Activated T-helper 1 cell treated with Interleukin-2 at 50 U/mL for 16 hours (primary cell): ENCODE measurements at places on chromosomes 5 and 9.

- DNase-seq: no peak
Measured at GRCh38 chr5:78799266-78800017, 150.9 kb upstream of the LHFPL2 start.

GRCh38 chr9:112838342-112838741 is 52.3 kb downstream of the SLC46A2 start:
- no peak for DNase-seq

- no peak for DNase-seq
Measured at GRCh38 chr5:89087551-89088318, 204.8 kb upstream of the MEF2C start.

DNA sequence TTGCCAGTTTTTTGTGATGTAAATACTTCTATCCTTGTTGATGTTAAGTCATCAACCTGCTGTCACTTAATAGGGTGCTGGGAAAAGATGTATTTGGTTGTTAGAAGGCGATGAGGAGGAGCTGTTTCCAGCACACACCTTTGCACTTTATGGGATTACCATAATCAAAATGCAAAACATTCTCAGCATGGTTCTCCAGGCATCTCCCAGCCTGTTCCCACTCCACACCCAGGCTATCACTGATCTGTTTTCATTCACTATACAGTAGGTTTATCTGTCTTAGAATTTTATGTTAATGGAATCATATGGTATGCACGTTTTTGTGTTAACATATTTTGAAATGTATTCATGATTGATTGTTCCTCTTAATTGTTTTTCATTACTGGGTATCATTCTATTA is 35.9 kb downstream of the PCSK5 start:
- DNase-seq: no peak

GRCh38 chr9:5557606-5558587 is 47.6 kb downstream of the PDCD1LG2 start:
- DNase-seq: peak; percentile 22

DNA sequence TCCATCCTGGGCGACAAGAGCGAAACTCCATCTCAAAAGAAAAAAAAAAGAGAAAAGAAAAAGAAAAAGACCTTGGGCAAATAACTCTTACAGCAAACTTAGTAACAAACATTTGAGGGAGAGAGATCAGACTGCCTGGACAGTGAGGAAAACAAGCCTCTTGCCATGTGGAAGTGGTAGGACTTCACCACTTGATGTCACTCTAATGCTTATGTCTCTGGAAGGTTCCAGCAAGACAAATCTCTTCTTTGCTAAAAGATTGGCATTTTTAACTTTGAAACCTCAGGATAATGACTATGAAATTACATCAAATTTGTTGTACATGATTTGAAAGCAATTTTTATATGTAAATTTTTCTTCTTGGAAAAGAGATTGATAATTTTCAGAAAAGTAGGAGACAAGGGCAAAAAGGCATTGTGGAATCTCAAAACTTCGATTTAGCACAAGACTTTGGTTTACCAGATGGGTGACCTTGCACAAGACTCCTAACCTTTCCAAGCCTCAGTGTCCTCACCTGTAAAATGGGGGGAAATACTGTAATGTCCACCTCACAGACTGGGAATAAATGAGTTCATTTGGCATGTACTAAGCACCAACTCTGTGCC is 5.4 kb downstream of the ACTL7B start:
- no peak for DNase-seq
